Right ventricle myocardium superior (tissue), 1 donor: ENCODE measurements at places on chromosomes 13 and 19. TPM values are rescaled to one million over a fixed set of nuclear protein-coding genes. Genes with fewer than 3 reads are reported as not detected.

The F10 gene
- total RNA-seq, result 4.5 TPM

DNA sequence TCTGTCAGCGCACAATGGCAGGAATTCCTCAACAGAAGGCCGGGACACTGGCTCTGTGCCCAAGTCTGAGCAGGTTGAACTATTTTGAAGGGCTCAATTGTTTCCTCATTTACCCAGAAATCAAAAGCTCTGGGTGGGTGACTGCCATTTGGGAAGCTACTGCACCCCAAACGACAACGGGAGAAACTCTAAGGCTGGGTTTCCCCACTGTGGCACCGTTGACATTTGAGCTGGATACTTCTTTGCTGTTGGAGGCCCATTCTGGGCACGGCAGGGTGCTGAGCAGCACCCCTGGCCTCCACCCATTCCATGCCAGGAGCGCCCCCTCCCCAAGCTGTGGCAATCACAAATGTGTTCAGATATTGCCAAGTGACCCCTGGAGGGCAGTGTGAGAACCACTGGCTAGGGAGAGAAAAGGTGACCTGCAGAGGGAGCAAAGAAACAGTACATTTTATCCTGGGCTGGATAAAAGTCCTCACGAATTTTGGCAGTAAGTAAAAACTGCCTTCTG, 62.5 kb downstream of the RFX2 start:
- no peak for DNase-seq

DNA sequence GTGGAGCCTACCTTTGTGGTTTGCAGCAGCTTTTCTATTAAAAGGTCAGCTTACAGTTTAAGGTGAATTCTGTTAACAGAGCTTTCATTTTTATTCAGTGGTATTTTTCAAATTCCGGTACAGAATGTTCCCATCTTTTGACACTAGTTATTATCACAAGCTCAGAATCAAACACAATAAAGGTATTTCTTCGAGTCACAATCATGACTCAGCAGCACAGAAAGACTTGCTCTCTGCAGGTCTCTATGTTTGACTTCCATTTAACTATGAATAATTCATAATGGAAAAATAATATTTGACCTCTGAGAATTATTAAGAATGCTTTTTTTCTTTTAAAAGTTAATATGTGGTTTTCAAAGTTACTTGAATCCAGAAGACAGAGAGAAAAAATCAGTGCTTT, 28.2 kb downstream of the DACH1 start:
- no peak for DNase-seq

DNA sequence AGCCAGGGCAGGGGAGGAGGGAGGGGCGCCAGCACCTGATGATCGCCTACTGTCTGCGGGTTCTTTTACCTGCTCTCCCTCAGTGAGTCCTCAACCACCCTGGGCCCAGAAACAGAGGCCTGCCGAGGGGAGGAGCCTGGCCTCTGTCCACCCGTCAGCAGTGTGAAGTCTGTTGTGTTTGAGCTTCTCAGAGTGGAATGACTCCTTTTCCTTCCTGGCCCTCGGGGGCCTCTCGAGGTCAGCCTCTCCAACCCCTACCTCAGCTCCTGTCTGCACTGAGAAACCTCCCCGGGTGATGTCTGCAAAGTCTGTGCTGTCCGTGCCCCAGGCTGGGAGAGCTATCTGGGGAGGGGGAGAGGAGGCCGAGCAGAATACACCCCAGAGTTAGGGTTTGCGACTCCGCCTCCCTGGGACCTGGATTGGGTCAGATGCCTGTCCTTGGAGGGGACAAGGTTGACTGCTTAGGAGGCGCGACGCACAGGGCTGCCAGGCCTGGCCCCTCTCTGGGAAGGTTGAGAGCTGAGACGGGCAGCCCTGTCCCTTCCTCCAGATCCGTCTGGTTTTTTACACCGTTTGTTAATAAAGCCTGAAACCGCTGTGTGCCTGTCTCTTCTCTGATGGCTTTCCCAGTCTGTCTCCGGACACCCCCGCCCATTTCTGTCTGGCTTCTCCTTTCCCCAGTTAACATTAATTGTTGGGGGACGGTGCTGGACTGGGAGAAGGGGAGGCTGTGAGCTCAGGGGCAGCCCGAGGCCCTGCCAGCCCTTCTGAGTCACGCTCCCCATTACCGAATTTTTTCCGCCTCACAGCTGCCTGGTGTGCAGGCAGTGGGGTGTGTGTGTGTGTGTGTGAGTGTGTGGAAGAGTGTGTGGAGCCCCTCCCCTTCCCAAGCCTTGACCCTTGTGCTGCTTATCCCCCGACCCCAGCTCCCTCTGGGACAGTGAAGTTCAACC, 989 bp upstream of the SSC5D start:
- DNase-seq, result peak; percentile 75

- no peak for DNase-seq
Measured at GRCh38 chr19:12544401-12544876, 6.8 kb downstream of the ZNF564 start.

- peak; percentile 96 for DNase-seq
Measured at GRCh38 chr13:50125554-50126262, 110.5 kb downstream of the KCNRG start.

DNA sequence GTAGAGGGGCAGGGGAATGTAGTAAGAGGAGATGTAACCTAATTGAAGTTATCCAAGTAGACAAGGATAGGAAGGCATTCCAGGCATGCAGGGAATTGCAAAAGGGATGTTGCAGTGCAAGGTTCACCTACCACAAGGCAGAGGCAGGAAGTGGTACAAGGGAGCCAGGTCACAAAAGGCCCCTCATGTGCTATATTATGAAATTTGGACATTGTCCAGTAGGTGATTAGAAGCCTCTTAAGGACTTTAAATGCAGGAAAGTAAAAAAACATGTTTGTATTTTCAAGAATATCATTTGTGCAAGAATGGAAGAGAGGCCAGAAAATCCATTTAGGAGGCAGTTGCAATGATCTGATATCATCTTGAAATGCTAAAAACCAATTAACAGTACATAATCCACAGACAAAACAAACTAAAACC, 111.4 kb downstream of the FRY start:
- no peak for DNase-seq

- peak; percentile 94 for DNase-seq
Measured at GRCh38 chr19:35755550-35756376, 1.1 kb downstream of the HSPB6 start.

DNA sequence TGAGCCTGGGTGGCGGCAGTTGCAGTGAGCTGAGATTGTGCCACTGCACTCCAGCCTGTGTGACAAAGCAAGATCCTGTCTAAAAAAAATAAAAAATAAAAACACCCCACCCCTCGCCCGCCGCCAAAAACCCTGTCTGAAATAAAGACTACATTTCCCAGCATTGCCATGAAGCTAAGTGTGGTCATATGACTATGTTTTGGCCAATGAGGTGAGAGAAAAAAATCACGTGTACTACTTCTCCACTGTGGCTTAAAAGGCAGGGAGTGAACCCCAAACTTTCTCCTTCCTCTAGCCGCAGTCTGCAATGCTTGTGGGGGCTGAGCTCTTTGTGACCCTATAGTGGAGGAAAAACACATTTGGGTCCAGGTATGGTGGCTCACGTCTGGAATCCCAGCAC, 54.9 kb downstream of the COLGALT1 start:
- no peak for DNase-seq

DNA sequence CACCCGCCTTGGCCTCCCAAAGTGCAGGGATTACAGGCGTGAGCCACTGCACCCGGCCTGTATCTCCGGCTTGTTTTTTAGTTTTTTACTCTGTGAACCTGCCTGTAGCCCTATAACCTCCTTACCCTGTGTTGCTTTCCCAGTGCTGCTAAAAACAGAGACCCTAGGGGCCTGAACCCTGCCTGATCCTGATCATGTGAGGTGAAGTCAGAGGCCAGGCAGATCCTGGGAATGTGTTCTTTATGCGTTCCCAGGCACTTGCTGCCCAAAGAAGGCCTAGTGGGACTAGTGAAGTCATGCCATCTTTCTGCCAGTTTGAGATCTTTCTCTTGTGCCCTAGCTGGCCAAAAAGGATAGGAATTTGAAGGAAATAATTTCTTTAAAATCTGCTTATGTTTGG, 4.6 kb downstream of the UBA2 start:
- no peak for DNase-seq

DNA sequence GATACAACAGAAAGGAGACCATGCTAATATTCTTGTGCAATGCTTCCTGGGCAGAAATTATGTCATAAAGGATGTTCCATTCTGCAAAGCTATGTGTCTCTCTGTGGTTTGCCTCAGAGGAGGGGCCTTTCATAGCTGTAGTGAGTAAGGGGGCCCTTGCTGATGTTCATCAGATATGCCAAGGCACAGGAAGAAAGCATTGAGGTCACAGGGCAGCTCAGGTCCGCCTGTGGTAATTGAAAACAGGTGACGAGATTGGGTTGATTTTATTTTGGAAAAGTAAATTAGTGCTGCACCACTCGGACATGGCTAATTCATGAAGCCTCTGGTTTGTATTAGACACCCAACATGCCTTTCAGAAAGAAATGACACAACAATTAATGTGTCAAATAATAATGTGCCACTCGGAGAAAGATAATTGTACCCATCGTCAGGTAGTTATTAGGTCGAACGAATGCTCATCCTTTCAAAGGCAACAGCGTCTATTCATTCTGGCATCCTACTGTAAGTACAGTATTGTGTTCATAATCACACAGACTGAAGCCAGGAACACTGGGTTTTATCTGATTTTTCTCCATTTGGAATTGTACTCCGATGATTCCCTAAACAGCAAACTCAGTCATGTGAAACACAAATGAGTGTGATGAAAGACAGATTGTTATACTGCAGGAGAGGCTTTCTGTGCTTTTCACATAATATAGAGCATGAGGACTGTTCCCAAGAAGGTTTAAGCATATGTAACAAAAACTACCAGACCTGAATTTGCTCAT, 421.6 kb upstream of the KLF12 start:
- DNase-seq, result no peak

The PLVAP gene
- total RNA-seq, result 18.1 TPM

DNA sequence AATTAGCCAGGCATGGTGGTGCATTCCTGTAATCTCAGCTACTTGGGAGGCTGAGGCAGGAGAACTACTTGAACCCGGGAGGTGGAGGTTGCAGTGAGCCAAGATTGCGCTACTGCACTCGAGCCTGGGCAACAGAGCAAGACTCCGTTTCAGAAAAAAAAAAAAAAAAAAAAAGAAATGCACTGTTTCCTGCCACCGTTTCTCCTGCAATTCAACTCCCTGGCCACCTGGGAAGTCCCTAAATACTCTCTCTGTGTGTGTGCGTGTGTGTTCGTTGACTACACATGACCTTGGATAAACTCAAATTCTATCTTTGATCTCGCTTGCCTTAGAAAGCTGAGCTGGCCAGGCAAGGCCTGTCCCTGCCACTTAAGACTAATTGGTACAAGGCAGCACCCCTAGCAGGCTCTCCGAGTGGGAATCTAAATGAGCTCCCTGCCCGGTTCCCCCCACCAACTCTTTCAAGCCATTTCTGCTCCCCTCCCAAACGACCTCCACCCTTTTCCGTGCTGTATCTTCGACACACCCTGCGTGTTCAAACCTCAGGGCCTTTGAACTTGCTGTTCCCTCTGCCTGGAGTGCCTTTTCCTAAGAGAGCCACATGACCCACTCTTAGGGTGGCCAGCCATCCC, 5.2 kb upstream of the BCAT2 start:
- no peak for DNase-seq

DNA sequence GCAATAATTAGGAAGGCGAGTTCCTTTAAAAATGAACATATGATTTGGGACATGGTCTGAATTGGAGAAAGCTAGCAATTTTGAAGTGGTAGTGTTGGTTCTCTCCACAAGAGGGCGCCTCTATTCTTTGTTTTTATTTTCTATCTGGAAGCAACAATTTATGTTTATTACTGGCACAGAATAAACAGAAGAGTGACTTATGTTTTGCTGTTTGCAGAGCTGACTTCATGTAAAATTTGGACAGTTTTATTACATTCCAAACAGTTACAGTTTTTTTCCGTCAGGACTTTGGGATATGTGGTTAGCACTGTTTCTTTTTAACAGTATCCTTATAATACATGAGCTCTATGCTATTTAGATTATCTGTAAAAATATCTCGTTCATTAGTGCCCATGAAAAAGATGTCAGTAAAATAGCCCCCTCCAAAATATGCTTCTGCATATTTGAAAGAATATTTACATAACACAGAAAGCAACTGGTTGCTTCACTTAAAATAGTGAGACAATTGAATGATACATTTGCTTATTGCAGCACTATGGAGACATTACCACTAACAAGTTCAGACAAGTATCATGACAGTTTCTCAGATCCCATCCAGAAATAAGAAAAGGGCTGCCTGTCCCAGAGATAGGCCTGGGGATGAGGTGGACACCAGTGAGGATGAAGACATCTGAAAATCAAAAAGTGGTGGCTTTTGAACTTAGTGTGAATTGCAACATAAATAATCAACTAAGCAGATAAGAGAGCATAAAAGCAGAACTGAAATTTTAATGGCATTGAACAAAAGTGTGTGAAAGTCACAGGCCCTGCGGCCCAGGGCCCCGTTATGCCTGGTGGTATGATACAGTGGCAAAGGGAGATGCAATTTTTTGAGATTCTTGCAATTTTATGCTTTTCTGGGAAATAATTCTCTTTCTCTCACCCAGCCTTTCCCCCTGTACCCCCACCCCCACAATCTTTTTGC, 32.3 kb upstream of the FGF9 start:
- DNase-seq, result no peak

GRCh38 chr19:4375164-4376027, 25.0 kb downstream of the SH3GL1 start:
- peak; percentile 55 for DNase-seq

DNA sequence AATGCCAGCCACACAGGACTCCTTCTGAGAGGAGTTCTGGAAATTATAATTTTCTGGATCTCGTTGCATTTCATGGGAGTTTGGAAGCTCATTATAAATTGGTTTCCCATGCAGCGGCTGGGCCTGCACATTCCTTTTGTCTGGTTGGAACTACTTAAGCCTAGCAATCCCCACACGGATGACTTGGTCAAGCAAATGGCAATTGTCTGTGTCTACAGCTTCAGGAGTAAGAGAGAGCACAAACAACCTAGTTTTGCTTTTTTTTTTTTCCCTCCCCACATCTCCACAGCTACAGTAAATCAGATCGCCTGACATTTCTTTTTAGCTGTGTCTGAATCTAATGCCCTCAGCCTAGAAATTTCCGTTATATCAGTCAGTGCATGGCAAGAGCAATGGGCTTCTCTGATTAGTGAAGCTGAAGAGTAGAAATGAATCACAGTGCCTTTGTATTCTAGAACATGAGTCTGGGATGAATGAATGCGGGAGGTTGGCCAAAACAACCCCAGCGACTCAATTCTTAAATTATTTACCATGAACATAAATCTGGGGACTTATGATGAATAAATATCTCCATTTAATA, 15.1 kb downstream of the PCDH8 start:
- no peak for DNase-seq

DNA sequence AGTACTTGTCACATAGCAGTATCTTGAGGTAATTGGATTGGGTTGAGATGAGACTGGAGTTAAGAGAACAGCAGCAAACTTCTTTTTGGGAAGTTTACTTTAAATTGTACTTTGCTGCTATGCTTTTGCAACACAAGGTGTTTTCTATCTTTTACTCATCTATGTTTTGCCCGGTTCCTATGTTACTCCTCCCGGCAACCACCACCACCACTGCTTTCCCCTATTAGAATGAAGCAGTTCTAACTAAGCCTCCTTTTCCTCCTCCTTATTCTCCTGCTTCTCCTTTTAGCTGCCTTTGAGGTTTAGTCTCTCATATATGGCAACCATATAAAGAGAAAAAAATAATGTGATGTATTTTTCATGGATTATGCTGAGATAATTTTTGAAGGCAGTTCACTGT, 233.5 kb downstream of the ITGBL1 start:
- no peak for DNase-seq

- no peak for DNase-seq
Measured at GRCh38 chr13:19766591-19766990, 16.2 kb downstream of the PSPC1 start.

The ZNF441 gene
- total RNA-seq, result 3.8 TPM
